GM23338 (cell line): ENCODE measurements at places on chromosomes 16 and 17. TPM values are rescaled to one million over a fixed set of nuclear protein-coding genes. Genes with fewer than 3 reads are reported as not detected.
A peak's percentile ranks its signal among the peaks of the same experiment; 100 is the strongest.

DNA sequence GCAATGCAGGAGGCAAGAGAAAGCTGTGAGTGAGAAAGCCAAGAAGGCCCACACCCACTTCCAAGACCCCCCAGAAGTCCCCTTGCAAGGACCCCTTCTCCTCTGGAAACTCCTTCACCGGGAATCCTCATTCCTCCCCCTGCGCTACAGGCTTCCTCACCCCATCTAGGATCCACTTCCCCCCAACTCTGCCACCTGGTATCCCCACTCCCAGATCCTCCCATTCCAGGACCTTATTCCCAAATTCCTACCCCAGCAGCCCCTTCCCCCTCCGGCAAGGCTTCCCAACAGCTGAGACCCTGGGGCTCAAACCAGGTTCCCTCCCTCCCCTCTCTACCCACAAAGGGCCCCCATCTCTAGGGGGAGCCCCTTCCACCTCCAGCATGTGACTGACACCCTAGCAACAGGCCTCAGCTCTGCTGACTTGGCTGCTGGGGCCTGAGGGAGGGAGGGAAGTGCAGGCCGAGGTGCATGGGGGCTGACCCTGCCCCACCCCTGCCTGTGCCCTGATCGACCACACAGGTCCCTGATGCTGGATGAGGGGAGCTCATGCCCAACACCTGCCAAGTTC lies 2.1 kb downstream of the HSF4 start:
- DNase-seq = no peak

DNA sequence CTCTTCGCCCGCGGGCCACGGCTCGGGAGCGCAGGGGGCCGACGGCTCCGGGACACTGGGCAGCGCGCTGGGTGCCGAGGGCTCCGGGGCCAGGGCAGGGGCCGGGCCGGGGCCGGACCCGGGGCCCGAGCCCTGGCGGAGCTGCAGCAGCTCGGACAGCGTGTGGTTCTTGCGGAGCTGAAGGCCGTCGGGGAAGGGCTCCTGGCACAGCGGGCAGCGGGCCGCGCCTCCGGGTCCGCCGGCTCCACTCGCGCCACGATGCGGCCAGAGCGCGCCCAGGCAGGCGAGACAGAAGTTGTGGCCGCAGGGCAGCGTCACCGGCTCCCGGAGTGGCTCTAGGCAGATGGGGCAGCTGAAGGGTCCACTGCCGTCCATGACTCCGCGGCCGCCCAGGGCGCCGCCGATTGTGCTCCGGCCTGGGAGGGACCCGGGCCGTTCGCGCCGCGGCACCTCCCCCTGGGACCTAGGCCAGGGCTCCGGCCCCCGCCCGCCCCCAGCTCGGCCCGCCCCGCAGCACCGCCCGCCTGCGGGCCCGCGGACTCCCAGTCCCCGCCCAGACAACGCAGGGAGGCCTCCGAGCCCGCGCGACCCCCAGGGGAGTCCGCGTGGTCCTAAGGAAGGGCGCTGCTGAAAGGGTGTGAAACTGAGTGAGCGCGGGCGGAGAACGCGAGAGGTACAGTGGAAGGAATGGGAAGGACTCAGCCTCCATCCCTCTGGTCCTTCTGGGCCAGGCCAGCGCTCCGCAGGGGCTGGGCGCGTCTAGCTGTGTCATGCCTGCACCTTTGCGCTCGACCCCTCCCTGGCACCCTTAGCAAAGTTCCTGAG lies at the start of gene TRIM47:
TRIM47 (minus strand) TSS at position 408 of the 825 bp plus-strand sequence; CDS start at position 375, 33 bp downstream.
- peak; percentile 77 for DNase-seq

GRCh38 chr16:554640-555365 lies 5.4 kb upstream of the PRR35 start:
- no peak for DNase-seq

GRCh38 chr17:18946536-18946935 lies 5.4 kb upstream of the SLC5A10 start:
- DNase-seq = no peak

GRCh38 chr17:40901981-40902474 lies 17.0 kb upstream of the KRT20 start:
- DNase-seq = no peak

The KRT34 gene
- not detected in 2 replicates for polyA plus RNA-seq

The HCRT gene
- 0.70 TPM in 1 of 2 replicates, not detected in the other for polyA plus RNA-seq

The FBXO39 gene
- polyA plus RNA-seq = 0.17 TPM in 1 of 2 replicates, not detected in the other

The GRB7 gene
- polyA plus RNA-seq = 12.8 and 13.1 TPM in 2 replicates
